ENCODE measurements at places on chromosomes 5 and 9.
A peak's percentile ranks its signal among the peaks of the same experiment; 100 is the strongest.

DNA sequence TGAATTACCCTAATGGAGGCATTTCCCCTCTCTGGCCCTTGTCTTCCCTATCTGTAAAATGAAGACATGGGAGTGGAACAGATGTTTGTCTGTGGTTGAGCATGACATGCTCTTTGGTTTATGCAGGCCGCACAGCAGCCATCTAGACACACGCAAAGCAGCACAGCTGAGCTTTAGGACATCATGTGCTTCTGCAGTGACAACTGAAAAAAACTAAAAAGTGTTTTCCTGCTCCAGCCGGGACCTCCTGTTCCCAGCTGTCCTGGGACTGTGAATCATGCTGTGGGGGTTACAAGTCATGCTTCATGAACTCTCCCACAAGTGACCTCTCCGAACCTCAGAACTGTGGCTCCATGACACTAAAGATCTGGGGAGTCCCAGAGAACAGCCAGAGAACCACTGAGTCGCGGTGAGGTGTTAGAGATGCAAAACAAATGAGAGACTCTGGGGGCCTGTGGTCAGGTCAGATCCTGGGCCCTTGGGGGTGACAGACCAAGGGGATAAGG is 1.7 kb downstream of the SMIM3 start:
- no peak for DNase-seq

DNA sequence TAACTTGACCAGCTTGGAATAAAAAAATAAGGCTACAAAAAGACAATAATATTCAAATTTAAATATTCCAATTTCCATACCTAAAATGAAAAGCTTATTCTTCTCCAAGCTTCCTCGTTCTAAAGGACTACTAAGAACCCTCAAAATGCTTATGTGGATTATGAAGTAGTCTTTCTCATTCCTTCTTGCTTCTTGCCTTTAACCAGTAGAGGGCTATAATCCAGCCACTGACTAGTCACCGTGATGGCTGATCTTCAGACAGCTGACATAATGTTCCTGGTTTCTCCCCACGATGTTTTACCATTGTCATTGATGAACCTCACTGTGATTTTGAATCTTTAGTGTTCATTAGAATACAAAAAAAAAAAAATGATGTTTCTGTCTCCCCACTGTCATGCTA is 515.3 kb downstream of the TLE1 start:
- DNase-seq, result no peak

- no peak for DNase-seq
These were observed 37.6 kb downstream of the ROPN1L start for GRCh38 chr5:10479154-10479721.

DNA sequence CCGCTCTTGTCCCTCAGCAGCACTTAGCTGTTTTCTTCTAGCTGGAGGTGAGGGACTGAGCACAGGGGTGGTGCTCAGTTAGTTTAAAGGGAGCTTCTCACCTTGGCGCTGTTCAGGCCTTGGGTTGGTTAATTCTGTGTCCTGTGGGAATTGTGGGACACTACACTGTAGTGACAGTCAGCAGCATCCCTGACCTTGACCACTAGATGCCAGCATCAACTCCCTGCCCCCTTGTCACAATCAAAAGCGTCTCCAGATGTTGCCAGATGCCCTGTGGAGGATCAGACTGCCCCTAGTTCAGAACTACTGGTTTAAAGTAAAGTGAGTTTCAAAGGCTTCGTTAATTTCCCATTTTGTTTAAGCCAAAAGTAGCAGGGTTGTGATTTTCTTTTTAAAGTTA is 65.5 kb upstream of the DMRT3 start:
- DNase-seq, result no peak

DNA sequence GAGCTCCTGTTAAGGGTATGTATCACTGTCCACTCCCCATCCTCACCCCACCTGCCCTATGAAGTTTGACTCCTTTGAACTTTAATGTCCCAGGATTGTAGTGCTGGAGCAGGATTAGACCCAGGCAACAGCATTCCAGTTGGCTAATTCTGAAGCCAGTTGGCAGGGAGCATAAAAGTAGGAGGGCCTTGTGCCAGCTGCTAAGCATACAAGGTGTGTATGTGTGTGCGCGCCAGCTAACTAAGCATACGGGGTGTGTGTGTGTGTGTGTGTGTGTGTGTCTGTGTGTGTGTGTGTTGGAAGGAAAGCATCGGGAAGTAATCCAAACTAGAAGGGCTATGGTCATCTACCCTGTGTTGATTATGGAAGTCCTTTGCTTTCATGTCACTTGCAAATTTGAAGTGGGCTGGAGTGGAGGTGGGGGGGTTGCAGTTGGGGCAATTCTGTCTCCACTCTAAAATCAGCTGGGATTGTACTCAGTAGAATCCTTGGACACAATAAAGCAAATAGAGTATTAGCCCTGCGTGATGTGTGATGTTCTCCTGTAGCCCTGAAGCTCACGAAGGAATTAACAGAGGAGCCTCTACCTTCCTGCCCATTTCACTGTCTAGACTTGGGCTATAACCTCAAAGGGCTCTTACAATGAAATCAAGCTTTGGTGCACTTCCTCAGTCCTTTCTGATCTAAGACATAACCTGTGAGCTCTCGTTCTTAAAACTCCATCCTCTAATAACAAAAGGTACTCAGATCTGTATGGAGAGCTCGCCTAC is 26.9 kb downstream of the HMGCR start:
- DNase-seq, result peak; percentile 17

- DNase-seq, result no peak
These were observed 14.9 kb downstream of the LHFPL2 start for GRCh38 chr5:78633700-78634099.

DNA sequence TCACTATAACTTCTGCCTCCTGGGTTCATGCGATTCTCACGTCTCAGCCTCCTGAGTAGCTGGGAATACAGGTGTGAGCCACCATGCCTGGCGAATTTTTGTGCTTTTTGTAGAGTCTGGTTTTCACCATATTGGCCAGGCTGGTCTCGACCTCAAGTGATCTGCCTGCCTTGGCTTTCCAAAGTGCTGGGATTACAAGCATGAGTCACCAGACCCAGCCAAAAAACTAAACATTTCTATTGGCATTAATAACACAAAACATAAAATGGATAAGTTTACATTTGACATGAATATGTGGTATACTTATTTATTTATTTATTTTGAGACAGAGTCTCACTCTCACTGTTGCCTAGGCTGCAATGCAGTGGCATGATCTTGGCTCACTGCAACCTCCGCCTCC is 13.6 kb upstream of the REEP5 start:
- no peak for DNase-seq

DNA sequence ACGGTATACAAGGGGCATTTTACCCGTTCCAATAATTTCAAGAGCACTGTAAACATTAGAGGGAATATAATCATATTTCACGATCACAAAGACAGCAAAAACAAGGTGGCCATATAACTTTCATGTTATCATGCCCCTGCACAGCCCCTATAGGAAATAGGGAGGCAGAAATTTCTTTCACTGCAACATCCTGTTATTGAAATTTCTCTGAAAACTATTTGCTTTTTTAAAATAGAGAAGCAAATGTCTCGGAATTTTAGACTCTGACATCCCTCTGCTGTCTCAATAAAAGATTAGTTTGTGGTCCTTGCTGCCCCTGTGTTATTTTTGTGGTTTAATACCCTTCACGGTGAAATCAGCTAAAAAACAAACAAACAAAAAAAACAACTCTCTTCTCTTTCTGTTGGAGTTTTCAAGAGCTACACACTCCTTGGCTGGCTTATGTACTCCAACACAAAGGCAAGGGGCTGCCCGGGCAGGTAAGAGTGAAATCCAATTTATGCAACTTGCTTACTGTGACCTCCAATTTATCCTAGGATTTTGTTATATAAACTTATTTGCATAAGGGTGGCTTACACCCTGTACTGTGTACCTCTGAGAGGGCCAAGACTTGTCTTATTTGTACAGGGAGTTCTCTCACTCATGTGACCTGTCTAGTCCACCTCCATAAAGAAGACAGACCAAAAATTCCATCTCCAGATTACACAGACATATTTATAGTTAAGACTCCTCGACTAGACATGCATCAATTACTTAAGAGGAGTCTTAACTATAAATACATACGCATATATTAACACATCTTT is 223.6 kb downstream of the MLLT3 start:
- no peak for DNase-seq

DNA sequence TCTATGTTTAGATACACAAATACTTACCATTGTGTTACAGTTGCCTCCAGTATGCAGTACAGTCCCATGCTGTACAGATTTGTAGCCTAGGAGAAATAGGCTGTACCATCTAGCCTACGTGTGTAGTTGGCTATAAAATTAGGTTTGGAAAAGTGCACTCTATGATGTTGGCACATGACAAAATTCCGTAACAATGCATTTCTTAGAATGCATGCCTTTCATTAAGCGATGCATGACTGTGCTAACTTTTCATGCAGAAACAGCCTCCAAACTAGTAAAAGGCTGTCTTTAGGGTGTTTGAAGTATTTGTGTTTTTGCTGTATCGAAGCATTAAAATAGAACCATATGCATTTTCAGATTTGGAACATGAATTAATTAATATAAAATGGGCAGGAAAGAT is 157.9 kb downstream of the RMI1 start:
- DNase-seq, result no peak

DNA sequence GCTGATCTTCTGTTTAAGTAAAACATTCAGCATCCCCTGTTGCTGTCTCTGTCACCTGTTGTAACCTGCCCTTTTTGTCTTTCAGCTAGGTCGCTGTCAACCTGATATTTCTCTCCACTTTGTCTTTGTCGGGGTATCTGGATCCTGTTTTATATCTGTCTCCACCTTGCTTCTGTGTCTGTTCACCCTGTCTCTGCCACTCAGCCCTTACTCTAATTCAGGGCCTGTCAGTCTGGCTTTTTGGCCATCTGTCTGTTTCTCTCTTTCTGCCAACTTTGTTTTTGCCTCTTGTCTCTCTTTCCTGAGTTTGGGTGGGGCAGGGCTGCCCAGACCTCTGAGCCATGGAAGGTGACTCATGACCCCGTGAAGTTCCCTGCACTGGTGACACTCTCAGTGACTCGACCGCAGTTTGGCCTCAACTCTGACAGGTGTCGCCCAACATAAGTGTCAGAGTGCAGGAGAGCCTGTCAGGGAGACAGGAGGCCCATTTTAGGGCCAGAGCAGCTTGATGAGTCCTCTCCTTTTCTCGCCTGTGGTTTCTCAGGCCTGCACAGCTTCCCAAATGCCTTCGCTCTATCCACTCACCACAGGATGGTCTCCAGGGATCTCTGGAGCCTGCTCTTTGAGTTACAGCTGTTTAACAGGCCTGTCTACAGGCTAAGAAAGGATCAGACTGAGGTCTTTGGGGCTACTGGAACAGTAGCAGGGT is 868 bp downstream of the ZBTB43 start:
- DNase-seq, result peak; percentile 11

DNA sequence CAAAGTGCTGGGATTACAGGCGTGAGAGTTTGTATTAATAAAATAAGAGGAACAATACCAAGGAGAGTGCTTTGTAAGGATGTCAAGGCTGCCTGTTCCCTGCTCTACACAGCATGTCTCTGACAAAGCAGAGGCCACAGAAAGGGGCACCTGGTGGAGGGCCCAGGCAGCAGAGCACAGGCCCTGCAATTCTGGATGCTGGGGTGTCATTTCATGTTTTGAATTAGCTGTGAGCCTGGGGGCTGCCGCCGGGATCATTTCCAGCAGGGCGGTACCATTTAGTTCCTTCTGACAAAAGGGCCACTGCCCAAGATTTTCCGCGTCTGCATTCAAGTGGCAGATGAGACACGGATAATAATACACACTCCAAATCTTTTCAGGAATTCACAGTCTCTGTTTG is 396.9 kb downstream of the GADD45G start:
- no peak for DNase-seq

GRCh38 chr5:136232316-136232715 is 39.4 kb upstream of the SMIM32 start:
- no peak for DNase-seq

GRCh38 chr5:72623936-72624335 is 116.7 kb upstream of the ZNF366 start:
- DNase-seq, result no peak

GRCh38 chr5:37552161-37552560 is 173.0 kb downstream of the WDR70 start:
- no peak for DNase-seq

- DNase-seq, result no peak
These were observed 362.8 kb downstream of the ISL1 start for GRCh38 chr5:51746023-51746422.

DNA sequence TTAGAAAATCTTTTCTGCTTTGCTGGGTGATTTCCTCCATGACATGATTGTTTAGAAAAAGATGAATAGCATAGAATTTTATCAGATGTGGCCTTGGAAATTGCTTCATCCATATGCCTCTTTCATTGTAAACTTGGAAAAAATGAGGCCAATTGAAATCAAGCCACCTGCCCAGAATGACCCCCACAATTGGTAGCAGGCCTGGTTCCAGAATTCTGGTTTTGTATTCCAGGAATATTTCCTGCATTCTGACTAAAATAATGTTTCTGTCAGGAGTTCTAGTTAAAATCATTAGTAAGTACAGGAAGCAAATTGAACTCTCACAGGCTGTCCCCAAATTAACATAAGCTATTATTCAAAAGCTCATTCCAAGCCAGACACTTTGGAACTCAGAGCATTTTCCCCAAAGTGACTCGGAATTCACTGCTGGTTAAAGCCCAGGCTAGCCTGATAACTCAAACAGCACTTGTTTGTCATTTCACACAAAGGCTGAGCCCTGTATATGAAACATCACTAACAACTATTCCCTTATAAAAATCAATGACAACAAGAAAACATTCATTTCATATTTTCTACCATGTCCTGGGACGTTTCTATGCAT is 75.1 kb upstream of the ADCY2 start:
- no peak for DNase-seq

- peak; percentile 4 for DNase-seq
These were observed 3.0 kb upstream of the RGS14 start for GRCh38 chr5:177354711-177355110.

DNA sequence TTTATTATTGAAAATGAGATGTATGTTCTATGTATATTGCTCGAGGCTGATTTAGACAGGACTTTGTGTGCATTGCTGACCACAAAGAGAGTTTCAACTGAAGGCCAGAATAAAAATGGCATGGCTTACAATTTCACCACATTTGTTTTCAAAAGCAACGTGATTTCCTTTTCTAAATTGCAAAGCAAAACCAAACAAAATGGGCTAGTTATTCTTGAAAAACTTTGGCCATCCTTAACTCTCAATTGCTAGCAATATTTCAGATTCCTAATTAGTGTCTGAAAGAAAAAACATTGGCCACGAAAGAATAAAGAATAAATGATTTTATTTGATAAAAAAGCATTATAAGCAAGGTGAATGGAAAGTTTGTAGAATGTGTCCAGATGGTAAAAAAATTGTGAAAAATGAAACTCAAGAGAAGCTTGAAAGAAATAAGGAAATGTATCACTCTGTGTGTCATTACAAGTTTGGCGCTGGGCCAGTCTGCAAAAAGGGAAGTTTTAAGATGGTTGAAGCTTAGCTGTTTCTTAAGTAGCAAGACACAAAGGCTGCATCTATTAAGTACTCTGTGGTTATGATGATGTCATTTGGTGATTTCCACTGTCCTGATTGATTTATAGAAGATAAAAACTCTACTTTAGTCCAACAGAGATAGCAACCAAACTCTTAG is 89.2 kb upstream of the PRLR start:
- no peak for DNase-seq

- no peak for DNase-seq
These were observed 19.8 kb downstream of the SLC22A4 start for GRCh38 chr5:132313961-132314432.

GRCh38 chr5:39518516-39518915 is 93.7 kb upstream of the DAB2 start:
- DNase-seq, result no peak

- DNase-seq, result no peak
These were observed 173.3 kb upstream of the VLDLR start for GRCh38 chr9:2448193-2448738.

- no peak for DNase-seq
These were observed 5.5 kb downstream of the OTULIN start for GRCh38 chr5:14669975-14670374.

Measured in posterior cingulate gyrus (tissue), 11 donors.